ENCODE measurements at places on chromosomes 2 and 18.

- DNase-seq = no peak
These were observed 179.6 kb downstream of the TPGS2 start for GRCh38 chr18:36649205-36649604.

DNA sequence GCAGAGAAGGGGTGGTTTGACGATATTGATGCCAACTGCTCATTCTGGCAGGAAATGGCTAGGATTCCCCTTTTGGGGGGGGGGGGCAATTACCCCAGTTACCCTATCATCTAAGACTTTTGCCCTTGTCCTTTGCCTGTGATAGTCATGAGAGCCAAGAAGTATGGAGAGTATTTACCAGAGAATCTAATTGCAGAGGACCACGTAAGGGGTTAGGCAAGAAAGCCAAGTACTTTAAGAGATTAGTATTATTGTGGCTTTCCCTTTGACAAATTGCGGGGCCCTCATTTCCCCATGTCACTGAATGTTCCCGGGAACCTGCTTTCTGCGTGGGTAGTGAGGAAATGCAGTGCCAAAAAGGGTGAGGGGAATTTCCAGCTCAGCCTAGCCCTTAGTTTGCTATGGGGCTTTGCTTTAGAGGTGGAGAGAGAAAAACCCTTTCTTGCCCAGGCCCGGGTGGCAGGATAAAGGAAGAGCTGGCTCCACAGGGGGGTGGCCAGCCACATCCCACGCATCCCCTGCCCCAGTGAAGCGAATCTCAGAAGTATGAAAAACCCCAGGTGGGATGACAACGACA lies 1.5 kb downstream of the AQP4 start:
- no peak for DNase-seq

DNA sequence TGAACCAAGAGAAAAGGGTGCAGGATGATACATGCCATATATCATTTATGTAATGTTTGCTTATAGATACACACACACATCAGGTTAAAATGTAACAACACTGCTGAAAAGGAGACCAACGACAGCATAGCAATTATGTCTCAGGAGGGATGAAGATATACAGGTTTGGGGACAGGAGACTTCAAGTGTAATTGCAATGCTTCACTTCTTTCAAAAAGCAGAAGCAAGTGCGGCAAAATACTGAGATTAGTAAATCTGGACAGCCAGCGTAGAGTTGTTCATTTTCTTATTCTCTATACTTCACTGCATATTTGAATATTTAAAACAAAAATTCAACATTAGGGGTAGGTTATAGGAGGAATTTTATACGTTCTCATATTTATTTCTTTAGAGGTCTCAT lies 87.2 kb downstream of the L3MBTL4 start:
- DNase-seq = no peak

- DNase-seq = no peak
These were observed 33.7 kb downstream of the KLF7 start for GRCh38 chr2:207132019-207132418.

Data from epithelial cell of prostate (primary cell).